Astrocyte (in vitro differentiated cells and primary cell): ENCODE measurements at places on chromosomes 13 and 19.

GRCh38 chr19:24140099-24140498, 53.1 kb downstream of the ZNF254 start:
- peak; percentile 95 for DNase-seq

- DNase-seq = peak; percentile 0
Observed at GRCh38 chr13:95403349-95404140, 102.3 kb upstream of the ABCC4 start.

GRCh38 chr13:112776354-112776753, 86.5 kb downstream of the ATP11A start:
- no peak for DNase-seq

- DNase-seq = peak; percentile 31
Observed at GRCh38 chr13:79990048-79990447, 350.9 kb downstream of the SPRY2 start.

- no peak for DNase-seq
Observed at GRCh38 chr19:4049432-4049831, 17.3 kb downstream of the ZBTB7A start.

GRCh38 chr13:27211271-27211670, 39.7 kb upstream of the USP12 start:
- DNase-seq = no peak

- DNase-seq = no peak
Observed at GRCh38 chr19:16184665-16185122, 516 bp upstream of the FAM32A start.

DNA sequence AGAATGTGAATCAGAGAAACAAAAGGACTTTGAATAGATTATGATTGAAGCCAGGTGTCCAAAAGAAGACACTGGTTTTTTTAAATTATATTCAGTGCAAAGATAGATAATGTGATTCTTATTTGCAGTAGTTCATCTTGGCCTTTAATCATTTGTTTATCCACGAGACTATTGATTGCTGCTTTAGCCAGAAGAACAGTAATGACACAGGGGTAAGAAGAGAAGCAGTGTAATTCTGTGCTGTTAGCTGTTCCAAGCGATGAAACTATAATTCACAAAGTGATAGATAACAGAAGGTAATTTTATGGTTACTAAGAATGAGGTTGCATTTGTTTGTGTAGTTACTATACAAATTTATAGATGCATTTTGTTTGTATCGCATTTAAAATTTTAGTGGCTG, 311.6 kb downstream of the MZT1 start:
- DNase-seq = no peak

- no peak for DNase-seq
Observed at GRCh38 chr19:50580970-50581634, 12.9 kb upstream of the LRRC4B start.

GRCh38 chr13:113140677-113141600, 17.5 kb upstream of the PROZ start:
- no peak for DNase-seq

GRCh38 chr19:34686455-34686854, 9.0 kb downstream of the ZNF302 start:
- DNase-seq = no peak

DNA sequence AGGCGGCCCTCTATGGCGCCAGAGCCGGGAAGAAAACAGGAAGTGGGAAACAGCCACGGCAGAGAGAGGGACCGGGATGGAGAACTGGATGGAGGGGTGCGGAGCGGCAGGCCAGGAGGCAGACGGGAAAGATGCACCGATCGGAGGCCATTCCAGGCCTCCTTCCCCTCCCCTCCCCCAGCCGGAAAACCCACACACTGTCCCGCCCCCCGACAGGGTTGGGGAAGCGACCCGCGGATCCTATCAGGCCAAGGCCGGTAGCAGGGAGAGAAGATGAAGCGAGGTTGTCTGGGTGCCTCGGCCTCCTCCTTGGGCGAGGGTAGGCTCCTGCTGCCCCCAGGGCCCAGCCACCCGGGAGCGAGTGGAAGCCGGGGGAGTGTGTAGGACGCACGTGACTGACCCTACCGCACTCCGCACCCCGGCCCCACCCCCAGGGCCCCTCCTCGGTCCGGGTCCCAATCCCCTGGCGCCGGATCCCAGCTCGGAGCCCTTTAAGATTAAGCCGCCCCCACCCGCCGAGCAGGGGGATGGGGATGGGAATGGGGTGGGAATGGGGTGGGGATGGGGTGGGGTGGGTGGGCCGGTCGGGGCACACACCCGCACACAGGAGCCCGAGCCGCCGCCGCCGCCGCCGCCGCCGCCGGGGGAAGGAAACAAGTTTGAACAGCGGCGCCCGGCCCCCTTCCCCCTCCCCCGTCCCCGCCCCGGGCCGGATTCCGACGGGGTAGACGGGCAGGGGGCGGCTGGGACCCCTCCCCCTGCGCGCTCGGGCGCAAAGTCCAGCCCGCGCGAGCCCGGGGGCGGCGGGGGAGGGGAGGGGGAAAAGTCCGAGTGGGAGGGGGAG, 1.5 kb downstream of the ERF start:
- no peak for DNase-seq

DNA sequence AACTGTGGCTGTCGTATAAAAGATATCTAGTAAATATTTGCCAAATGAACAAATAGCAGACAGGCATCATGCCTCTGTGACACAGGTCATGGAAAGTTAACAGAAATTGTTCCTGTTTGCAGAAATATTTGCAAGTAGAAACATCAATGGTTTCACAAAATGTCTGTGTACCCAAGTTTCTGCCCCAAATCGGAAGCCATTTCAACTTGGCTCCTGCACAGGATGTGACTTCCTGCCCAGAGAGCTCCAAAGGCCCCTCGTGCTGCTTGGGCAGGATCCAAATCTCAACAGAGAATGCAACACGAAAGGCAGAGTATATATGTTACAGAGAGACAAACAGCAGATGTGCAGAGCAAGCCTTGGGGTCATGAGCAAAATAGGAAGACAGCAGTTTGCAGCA, 95.5 kb upstream of the SERP2 start:
- DNase-seq = no peak

GRCh38 chr19:46374536-46375475, 27.9 kb downstream of the PPP5C start:
- no peak for DNase-seq

- peak; percentile 64 for DNase-seq
Observed at GRCh38 chr13:73000027-73000674, 58.7 kb upstream of the KLF5 start.

GRCh38 chr19:5250127-5250659, 90.4 kb downstream of the PTPRS start:
- no peak for DNase-seq

- no peak for DNase-seq
Observed at GRCh38 chr19:50548191-50549058, 19.8 kb downstream of the LRRC4B start.

DNA sequence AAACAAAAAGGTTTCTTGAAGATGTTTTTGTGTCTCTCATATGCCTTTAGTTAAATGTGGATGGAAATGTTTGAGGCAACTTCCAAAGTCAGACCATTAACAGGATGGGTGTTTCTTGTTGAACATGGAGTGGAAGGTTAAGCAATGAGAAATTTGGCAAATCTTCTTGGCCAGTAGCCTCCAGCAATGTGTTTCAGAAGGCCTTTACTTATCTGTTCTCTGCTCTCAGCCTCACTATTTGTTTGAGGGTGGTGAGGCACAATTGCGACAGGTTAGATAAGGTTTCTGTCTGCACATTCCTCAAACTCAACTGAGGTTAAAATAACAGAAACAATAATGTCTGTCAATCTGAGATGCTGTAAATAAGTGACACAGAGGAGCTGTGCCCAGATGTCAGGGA, 1019.0 kb downstream of the DIAPH3 start:
- peak; percentile 39 for DNase-seq

GRCh38 chr19:40165362-40165937, 25.8 kb upstream of the MAP3K10 start:
- no peak for DNase-seq

- DNase-seq = no peak
Observed at GRCh38 chr13:32840989-32841713, 175.1 kb upstream of the KL start.

DNA sequence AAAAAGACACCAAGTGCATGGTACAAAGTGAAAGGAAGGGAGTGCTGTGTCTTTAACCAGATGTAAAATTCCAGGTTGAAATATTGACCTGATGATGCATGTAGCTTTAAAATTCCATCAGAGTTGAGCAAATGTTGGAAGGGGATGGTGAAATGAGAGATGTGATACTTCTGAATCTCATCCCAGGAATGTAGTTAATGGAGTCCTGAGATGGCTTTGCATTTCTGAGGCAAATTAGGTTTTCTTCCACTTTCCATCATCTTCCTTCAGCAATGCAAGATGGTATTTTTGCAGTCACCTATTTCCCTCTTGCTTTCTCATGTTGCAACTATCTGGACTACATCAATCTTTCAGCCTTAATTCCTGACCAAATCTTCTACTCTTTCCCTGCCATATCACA, 194.1 kb upstream of the MIR17HG start:
- peak; percentile 84 for DNase-seq

DNA sequence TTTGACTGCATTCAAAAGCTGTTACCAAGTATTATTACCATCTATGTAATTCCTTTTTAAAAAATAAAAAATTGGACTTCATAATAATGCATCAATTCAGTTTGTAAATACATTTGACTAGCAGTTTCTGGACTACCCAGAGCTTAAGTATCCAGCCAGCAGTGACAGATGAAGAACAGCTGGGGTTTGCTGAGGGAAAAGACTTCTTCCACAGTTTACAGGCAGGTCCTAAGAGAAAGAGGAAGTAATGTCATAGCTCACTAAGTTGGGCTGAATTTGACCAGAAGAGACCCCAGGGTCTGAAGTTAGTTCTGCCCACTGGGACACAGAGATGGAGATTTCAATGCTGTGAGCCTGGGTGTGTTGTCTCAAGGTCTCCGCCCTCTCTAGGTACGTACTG, 96.4 kb downstream of the MBNL2 start:
- DNase-seq = no peak

DNA sequence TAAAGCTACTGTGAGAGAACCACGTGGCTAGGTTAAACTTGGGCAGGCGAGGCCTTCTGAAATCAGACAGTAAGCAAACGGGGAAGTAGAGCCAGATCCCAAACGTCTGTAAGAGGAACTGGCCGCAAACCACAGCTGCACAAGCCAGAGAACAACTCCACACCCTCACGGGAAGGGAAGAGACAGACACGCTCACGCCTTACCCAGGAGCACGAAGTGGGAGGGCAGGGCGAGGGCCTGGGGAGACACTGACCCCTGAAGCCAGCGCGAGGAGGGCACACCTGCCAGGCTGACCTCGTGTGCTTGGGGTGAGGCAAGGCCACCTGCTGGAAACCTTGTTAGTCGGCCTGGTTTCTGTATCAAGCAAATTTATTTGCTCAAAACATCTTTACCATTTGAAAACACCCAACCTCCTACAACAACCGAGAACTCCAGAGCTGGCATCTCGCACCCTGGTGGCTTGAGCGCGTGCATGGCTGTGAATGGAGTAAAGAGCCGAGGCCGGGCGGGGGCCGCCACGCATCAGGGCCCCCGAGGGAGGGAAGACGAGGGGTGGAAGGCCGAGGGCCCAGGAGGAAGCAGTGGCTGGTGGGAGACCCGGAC, 7.3 kb downstream of the POLR2E start:
- no peak for DNase-seq

GRCh38 chr19:2423915-2424685, 3.3 kb downstream of the TIMM13 start:
- no peak for DNase-seq

- DNase-seq = no peak
Observed at GRCh38 chr19:13979686-13980085, 26.4 kb downstream of the RFX1 start.

DNA sequence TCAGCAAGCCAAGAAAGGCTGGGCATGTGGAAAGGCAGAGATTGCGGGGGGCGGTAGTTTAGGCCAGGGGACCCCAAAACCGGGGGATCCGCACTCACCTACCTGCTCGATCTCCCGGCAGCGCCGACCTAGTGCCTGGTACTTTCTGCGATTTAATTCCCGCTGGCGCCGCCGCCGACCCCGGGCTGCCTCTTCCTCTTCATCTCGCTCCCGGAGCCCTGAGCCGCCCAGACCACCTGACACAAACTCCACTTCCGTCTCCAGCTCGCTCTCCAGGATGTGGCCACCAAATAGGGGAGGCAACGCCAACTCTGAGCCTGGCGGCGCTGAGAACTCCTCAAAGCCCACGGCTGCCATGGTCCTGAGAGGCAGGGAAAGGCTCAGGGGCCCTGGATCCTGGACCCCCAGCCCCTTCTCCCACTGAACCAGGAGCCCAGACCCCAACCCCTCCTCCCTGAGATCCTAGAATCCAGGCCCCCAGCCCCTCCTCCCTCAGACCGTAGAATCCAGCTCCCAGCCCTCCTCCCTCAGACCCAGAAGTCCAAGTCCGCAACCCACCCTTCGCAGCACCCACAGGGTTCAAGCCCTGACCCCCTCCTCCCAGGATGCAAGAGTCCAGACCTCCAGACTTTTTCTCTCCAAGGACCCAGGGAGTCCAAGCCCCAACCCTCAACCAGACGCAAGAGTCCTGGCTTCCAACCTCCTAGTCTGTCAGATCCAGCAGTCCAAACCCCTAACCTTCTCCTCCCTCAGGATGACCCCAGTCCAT, 933 bp downstream of the TFPT start:
- peak; percentile 32 for DNase-seq
